Effector memory CD4-positive, alpha-beta T cell (primary cell): ENCODE measurements at places on chromosomes 12 and 14.

GRCh38 chr14:52950898-52951680 is at the start of gene FERMT2:
TSS of gene FERMT2 (minus strand) at chr14:52951050. CDS start at chr14:52950568, 482 bp downstream.
- H3K4me1 ChIP-seq: peaks cover 6% of the 10 kb centered on the region
- no peak within 1 kb of the TSS for H3K27ac ChIP-seq
- H3K27me3 ChIP-seq: peaks cover 39% of the 10 kb centered on the region
- H3K36me3 ChIP-seq: no peaks in the 10 kb centered on the region

- H3K27me3 ChIP-seq: no peaks in the 10 kb centered on the region
- H3K4me1 ChIP-seq: no peaks in the 10 kb centered on the region
- DNase-seq: no peak
- no peak overlapping the region for H3K27ac ChIP-seq
- H3K4me3 ChIP-seq: no peak overlapping the region
Measured at GRCh38 chr12:46617167-46617566, 208.6 kb downstream of the SLC38A4 start.

DNA sequence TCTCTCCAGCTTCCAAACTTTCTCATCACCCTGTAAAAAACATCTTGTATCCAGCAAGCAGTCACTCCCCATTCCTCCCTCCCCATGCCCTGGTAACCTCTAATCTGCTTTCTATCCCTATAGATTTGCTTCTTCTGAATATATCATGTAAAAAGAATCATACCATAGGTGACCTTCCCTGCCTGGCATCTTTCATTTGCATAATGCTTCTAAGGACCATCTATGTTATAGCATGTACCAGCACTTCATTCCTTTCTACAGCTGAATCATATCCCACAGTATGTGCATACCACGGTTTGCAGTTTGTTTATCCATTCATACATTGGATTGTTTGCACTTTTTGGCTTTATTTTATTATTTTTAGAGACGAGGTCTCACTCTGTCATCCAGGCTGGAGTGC is 22.9 kb upstream of the VPS37B start:
- H3K4me3 ChIP-seq: no peak overlapping the region
- H3K4me1 ChIP-seq: no peaks in the 10 kb centered on the region
- H3K36me3 ChIP-seq: no peaks in the 10 kb centered on the region
- H3K27ac ChIP-seq: no peak overlapping the region

DNA sequence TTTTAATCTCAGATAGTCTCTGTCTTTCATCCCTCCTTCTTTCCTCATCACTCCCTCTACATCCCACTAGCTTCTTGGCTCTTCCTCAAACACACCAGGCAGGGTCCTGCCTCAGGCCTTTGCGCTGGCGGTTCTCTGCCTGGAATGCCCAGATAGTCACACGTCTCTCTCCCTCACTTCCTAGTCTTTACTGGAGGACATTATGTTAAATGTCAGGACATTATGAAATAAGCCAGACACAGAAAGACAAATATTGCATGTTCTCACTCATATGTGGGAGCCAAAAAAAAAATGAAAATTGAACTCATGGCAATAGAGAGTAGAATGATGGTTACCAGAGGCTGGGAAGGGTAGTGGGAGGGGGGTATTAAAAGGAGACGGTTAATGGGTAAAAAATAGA is 442.0 kb downstream of the MED13L start:
- H3K4me1 ChIP-seq: no peaks in the 10 kb centered on the region
- H3K27ac ChIP-seq: no peak overlapping the region
- no peaks in the 10 kb centered on the region for H3K36me3 ChIP-seq
- no peaks in the 10 kb centered on the region for H3K27me3 ChIP-seq
- no peak overlapping the region for H3K4me3 ChIP-seq

DNA sequence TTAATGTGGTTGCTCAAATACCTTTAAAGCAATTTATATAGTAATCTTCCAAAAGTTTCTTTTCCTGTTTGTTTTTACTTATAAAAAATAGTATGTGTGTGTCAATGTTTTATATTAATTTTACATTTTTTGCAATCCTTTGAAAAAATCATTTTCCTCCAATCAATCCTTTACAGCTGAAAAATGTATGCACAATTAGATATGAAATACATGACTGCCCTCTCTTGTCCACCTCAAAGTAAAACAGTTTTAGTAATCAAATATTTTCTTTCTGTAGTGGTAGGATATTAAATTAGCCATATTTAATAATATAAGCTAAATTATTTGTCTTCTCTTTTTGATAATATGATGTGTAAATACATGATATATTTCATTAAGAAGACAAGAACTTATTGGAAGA is 269.9 kb downstream of the ADAMTS20 start:
- H3K27me3 ChIP-seq: no peaks in the 10 kb centered on the region
- DNase-seq: no peak

DNA sequence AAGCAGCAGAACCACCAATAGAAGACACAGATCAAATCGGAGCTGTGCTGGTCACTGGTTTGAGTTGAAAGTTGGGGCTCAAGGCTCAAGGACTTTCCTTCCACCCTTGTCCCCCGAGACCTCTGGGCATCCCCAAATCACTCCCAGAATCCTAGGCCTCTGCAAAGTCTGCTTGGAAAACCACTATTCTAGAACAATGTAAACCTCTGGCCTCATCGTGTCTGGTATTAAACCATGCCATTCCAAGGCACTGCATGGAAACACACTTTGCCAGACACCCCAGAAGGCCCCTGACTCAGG is 288.0 kb downstream of the DPF3 start:
- no peaks in the 10 kb centered on the region for H3K27me3 ChIP-seq
- no peaks in the 10 kb centered on the region for H3K36me3 ChIP-seq
- DNase-seq: no peak
- H3K4me1 ChIP-seq: no peaks in the 10 kb centered on the region
- H3K27ac ChIP-seq: no peak overlapping the region
- no peak overlapping the region for H3K4me3 ChIP-seq

DNA sequence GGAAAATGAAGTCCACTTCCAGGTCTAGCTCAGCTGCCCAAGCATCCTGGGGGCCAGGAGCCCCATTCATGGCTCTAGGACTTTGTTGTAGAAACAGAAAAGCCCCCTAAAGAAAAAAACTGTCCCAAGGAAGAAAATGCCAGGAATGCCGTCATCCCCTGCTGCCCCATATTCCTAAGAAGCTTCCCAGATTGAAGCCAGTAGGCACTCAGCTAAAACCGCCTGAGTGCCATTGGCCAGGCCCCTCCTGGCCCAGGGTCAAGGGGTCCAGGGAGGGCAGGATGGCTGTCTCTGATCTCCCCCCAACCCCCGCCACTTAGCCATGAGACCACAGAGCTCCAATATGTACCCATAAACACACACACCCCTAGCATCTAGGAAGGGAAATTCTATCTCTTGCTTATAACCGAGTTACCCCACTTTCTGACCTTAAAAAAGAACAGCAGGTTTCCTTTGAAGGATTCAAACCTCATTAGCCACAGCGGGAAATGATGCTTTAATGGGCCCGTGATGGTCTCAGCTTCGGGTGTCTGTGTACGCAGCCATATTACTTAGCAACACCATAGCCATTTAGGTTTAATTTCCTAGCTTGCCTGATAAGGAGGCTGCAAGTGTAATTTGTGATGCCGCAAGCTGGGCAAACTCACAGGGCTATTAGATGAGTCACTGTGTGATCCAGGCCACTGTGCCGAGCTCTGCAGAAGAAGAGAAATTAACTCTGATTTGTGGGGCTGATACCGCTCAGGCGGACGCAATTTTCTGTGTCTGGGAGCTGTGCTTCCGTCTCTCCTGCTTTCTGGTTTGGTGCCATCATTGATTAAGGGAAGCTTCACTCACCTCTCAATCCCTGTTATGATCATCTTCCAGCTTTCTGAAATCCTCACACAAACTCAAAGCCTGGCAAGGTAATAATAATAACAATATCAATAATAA is 84.2 kb downstream of the GCH1 start:
- H3K4me3 ChIP-seq: no peak overlapping the region
- H3K27me3 ChIP-seq: no peaks in the 10 kb centered on the region
- no peak overlapping the region for H3K27ac ChIP-seq
- H3K4me1 ChIP-seq: no peaks in the 10 kb centered on the region
- DNase-seq: no peak

- H3K36me3 ChIP-seq: no peaks in the 10 kb centered on the region
- no peak overlapping the region for H3K27ac ChIP-seq
- H3K4me3 ChIP-seq: no peak overlapping the region
Measured at GRCh38 chr12:39712334-39712733, 92.7 kb upstream of the ABCD2 start.

GRCh38 chr12:47021298-47021697 is 58.1 kb upstream of the PCED1B start:
- DNase-seq: no peak
- no peak overlapping the region for H3K27ac ChIP-seq
- H3K36me3 ChIP-seq: no peaks in the 10 kb centered on the region
- H3K4me1 ChIP-seq: no peaks in the 10 kb centered on the region

GRCh38 chr14:74516451-74517160 is 23.0 kb downstream of the ISCA2 start:
- no peak overlapping the region for H3K4me3 ChIP-seq
- H3K4me1 ChIP-seq: no peaks in the 10 kb centered on the region
- DNase-seq: no peak
- no peaks in the 10 kb centered on the region for H3K36me3 ChIP-seq

GRCh38 chr14:55103005-55103640 is 25.9 kb upstream of the LGALS3 start:
- H3K4me1 ChIP-seq: peaks cover 29% of the 10 kb centered on the region
- no peaks in the 10 kb centered on the region for H3K27me3 ChIP-seq
- DNase-seq: peak; percentile 55
- no peaks in the 10 kb centered on the region for H3K36me3 ChIP-seq

DNA sequence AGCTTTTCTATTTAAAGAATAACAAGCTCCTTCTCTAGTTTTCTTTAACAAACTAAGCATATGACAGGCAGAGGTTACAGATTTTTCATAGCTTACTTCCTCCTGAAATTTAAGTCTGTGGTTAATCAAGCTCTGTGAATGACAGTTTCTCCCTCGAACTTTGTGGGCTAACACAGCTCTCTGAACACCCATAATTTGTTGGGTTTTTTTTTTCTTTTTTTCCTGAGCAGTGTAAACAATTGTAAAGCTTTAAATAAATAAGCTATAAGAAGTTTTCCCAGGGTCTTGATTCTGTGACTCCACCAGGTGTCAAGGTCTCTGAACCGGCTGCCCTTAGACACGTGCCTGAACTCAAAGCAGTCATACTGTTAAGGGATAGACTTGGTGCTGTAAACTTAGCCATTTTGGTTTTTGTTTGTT is 128.1 kb upstream of the AMIGO2 start:
- H3K27me3 ChIP-seq: no peaks in the 10 kb centered on the region
- H3K4me1 ChIP-seq: peaks cover 50% of the 10 kb centered on the region
- H3K4me3 ChIP-seq: peak overlapping the region; percentile 0
- H3K27ac ChIP-seq: peak overlapping the region; percentile 69
- H3K36me3 ChIP-seq: peaks cover 39% of the 10 kb centered on the region

GRCh38 chr14:65531148-65531547 is 118.6 kb downstream of the FUT8 start:
- no peaks in the 10 kb centered on the region for H3K4me1 ChIP-seq
- H3K4me3 ChIP-seq: no peak overlapping the region
- H3K27ac ChIP-seq: no peak overlapping the region
- H3K36me3 ChIP-seq: no peaks in the 10 kb centered on the region

GRCh38 chr12:94602024-94602423 is 48.3 kb downstream of the TMCC3 start:
- H3K4me1 ChIP-seq: no peaks in the 10 kb centered on the region
- H3K27ac ChIP-seq: no peak overlapping the region
- no peak overlapping the region for H3K4me3 ChIP-seq
- no peak for DNase-seq
- H3K27me3 ChIP-seq: no peaks in the 10 kb centered on the region

DNA sequence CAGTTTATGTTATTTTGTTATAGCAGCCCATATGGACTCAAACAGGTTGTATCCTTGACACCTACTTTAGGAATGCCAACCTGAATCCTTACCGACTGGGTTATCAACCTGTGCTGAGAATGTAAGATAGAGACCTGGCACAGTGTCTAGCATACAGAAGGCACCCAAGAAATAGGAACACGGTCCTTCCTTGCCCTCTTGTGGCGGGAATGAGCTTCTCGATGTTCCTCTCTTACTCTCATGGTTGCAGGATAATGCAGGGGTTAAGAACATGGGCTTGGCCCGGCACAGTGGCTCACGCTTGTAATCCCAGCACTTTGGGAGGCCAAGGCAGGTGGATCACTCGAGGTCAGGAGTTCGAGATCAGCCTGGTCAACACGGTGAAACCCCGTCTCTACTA is 6.5 kb downstream of the C12orf43 start:
- H3K27me3 ChIP-seq: no peaks in the 10 kb centered on the region
- H3K27ac ChIP-seq: no peak overlapping the region
- H3K4me1 ChIP-seq: no peaks in the 10 kb centered on the region
